ENCODE measurements at places on chromosomes 1 and 21.

- no peak overlapping the region for H3K27ac ChIP-seq
- no peak overlapping the region for H3K4me3 ChIP-seq
- DNase-seq = no peak
- no peaks in the 10 kb centered on the region for H3K36me3 ChIP-seq
- H3K27me3 ChIP-seq = peaks cover 26% of the 10 kb centered on the region
- no peaks in the 10 kb centered on the region for H3K4me1 ChIP-seq
Measured at GRCh38 chr1:223269006-223269405, 95.0 kb downstream of the SUSD4 start.

- H3K27ac ChIP-seq = no peak overlapping the region
- peaks cover 1% of the 10 kb centered on the region for H3K27me3 ChIP-seq
- no peaks in the 10 kb centered on the region for H3K36me3 ChIP-seq
- H3K4me1 ChIP-seq = no peaks in the 10 kb centered on the region
- no peak for DNase-seq
- no peak overlapping the region for H3K4me3 ChIP-seq
Measured at GRCh38 chr1:227917081-227917950, 30.4 kb downstream of the WNT9A start.

DNA sequence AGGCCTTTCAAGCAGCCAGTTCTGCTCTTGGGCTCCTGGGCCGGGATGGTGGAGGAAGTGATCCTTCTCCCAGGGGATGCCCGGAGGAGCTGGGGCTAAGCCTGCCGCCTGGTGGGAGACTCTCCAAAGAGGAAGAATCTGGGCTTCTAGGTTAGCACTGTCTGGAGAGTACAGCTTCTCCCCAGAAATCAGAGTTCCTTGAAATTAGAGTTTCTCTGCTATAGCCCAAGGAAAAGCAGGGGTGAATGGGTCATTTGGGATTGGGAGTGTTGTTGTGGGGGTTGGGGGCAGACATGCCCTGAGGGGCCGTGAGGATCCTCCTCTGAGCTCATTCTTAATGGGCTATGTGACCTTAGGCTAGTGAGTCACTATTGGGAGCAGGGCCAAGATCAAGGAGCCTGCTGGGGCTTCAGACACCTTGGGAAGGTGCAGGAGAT is 6.5 kb downstream of the LGR6 start:
- no peak overlapping the region for H3K27ac ChIP-seq
- no peak overlapping the region for H3K4me3 ChIP-seq
- peaks cover 45% of the 10 kb centered on the region for H3K27me3 ChIP-seq
- peaks cover 6% of the 10 kb centered on the region for H3K4me1 ChIP-seq

DNA sequence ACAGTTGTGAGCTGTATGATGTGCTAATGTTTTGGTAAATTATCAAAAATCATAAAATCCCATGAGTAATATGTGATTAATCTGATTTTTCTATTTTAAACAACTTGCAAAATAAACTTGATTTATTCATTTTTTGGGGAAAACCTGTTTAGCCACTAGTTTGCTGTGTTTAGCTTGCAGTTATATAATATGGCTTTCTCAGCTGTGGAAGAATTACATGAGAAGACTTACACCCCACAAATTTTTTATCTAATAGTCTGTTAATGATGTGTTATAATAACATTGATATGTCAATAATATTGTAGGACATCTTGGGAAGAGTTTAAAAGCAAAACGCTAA is 2.4 kb upstream of the ERRFI1 start:
- H3K27ac ChIP-seq = no peak overlapping the region
- no peak for DNase-seq
- peaks cover 26% of the 10 kb centered on the region for H3K27me3 ChIP-seq
- H3K36me3 ChIP-seq = peaks cover 4% of the 10 kb centered on the region
- no peak overlapping the region for H3K4me3 ChIP-seq

- peak; percentile 17 for DNase-seq
- no peaks in the 10 kb centered on the region for H3K36me3 ChIP-seq
- H3K4me3 ChIP-seq = no peak overlapping the region
- no peak overlapping the region for H3K27ac ChIP-seq
Measured at GRCh38 chr1:247487057-247487456, 29.2 kb upstream of the OR2B11 start.

DNA sequence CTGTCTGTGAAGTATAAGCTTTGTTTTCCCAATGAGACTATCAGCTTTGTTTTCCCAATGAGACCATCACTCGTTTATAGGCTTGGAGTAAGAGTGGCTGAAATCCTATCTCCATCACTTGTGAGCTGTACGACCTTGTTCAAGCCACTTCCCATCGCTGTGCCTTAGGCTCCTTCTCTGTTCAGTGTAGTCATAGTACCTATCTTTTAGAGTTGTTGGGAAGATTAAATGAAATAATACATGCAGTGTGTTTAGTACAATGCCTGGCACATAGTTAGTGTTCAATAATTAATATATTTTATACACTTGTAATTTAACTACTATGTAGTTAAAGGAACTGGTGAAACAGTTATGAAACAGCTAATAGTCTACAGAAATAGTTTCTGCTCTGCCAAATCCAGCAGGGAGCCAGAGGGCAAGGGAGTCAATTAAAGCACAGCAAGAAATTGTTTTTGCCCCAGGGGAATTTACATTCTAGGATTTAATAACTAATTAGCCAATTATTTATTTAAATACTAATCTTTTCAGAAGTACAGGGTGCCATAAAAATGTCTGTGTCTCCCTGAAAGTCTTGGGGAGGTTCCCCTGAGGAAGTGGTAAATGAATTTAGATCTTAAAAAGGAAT is 139.3 kb upstream of the HMCN1 start:
- H3K36me3 ChIP-seq = no peaks in the 10 kb centered on the region
- H3K4me3 ChIP-seq = no peak overlapping the region
- no peak overlapping the region for H3K27ac ChIP-seq
- no peaks in the 10 kb centered on the region for H3K27me3 ChIP-seq

DNA sequence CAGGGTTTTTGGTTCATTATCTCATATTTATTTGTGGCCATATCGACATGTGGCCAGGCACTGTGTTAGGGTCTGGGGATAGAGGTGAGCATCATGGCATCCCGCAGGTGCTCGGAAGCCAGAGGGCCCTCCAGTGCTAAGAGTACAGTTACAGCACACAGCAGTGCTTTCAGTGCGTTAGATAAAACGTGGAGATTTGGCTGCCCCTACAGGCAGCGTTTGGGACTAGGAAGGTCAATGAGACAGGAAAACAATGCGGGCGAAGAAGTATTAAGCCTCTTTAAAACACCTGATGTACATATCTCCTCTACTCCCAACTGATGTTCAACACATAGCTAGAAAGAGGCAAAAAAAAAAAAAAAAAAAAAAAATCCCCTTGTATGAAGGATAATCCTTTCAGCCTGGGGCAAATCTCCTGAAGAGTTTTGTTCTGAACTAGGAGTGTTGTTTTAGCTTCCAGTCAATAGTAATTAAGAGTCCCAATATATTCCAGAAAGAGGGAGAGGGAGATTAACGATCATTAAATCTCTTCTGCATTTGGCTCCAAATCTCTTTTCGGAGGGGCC is 80.1 kb downstream of the CAPZB start:
- no peak overlapping the region for H3K4me3 ChIP-seq
- no peaks in the 10 kb centered on the region for H3K27me3 ChIP-seq
- peaks cover 65% of the 10 kb centered on the region for H3K36me3 ChIP-seq
- H3K4me1 ChIP-seq = peaks cover 35% of the 10 kb centered on the region
- H3K27ac ChIP-seq = no peak overlapping the region

DNA sequence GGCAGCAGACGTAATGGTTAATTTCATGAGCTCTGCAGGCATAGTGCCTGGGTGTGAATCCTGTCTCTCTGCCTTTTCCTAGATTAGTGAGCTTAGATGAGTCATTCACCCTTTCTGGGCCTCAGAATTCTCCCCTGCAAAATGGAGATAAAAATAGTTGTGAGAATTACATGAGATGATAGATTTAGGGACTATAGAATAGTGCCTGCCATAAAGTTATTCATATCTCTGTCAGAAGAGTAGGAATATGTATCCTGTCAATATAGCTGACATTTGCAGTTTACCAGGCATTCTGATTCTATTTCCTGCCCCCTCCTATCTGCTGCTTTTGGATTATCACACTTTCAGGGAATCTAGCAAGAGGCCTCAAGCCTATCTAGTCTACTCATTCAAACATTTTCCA is 112.0 kb downstream of the PDE4B start:
- no peak for DNase-seq
- H3K4me1 ChIP-seq = no peaks in the 10 kb centered on the region
- no peak overlapping the region for H3K4me3 ChIP-seq
- peaks cover 5% of the 10 kb centered on the region for H3K27me3 ChIP-seq

DNA sequence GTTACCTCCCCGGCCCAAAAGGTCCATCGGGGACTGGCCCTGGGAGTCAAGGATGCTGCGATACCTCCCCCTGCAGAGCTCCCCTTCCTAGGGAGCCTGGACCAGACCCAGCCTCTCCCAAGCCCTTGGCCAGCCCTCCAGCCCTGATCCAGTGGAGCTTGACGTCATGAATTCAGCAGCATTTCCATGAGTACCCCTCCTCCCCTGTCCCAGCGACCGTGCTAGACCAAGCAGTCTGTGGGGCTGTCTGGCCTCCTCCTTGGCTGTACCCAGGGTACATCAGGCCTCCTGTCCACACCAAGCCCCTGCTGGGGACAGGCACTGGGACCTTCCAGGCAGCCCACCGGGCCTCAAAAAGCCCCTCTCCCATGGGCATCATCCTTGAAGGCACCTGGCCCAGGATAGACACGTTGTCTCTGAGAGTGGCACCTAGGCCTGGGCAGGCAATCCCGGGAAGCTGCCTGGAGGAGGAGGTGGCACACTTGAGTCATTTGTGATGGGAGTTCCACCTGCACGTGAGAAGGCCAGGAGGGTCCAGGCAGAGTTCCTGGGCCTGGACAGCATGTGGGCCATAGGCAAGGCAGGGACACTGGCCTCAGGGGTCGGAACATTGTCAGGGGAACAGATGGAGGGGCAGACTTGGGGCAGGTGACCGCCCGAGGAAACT is 46.4 kb downstream of the WNT9A start:
- no peaks in the 10 kb centered on the region for H3K36me3 ChIP-seq
- no peaks in the 10 kb centered on the region for H3K27me3 ChIP-seq
- no peak overlapping the region for H3K4me3 ChIP-seq
- H3K27ac ChIP-seq = no peak overlapping the region
- no peak for DNase-seq

- peak overlapping the region; percentile 53 for H3K4me3 ChIP-seq
- peaks cover 26% of the 10 kb centered on the region for H3K36me3 ChIP-seq
- H3K27ac ChIP-seq = peak overlapping the region; percentile 76
- no peaks in the 10 kb centered on the region for H3K27me3 ChIP-seq
- DNase-seq = no peak
Measured at GRCh38 chr21:46369520-46370235, 45.7 kb downstream of the PCNT start.

DNA sequence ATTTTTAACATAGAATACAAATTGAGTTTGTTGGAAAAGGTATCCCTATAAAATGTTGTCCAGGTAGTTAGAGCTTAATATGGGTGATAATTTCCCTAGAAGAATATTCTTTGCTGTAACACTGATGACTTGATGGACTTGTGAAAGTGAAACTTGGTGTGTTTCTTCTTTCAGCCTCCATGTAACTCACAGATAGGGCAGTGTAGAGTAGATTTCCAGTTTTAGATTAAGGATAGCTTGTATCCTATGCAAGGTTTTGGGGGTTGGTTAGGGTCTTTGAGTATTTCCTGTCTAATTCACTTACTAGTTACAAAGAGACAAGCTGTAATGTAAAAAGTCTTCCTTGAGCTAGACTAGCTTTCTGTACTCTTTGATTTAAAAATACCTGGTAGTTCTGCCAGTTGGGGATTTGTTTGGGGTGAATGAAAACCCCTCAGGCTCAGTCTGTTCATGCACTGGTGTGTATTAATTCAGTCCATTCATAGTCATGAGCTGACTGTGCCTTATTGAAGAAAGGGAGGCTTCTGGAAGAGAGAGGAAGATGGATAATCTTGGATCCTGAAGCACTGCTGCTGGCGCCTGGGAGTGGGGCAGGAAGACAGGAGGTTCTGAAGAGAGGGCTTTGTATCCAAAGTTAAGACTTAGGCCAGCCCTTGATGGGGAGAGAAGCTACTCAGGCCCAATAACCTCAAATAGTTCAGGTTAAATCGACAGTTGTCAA is 83.6 kb downstream of the CAMTA1 start:
- no peaks in the 10 kb centered on the region for H3K27me3 ChIP-seq
- H3K36me3 ChIP-seq = peaks cover 11% of the 10 kb centered on the region
- peaks cover 33% of the 10 kb centered on the region for H3K4me1 ChIP-seq
- H3K4me3 ChIP-seq = no peak overlapping the region
- DNase-seq = no peak

GRCh38 chr1:12422488-12422887 is 192.7 kb downstream of the VPS13D start:
- DNase-seq = no peak
- no peak overlapping the region for H3K4me3 ChIP-seq
- H3K36me3 ChIP-seq = peaks cover 61% of the 10 kb centered on the region
- H3K27ac ChIP-seq = peak overlapping the region; percentile 9
- peaks cover 24% of the 10 kb centered on the region for H3K4me1 ChIP-seq
- H3K27me3 ChIP-seq = no peaks in the 10 kb centered on the region

GRCh38 chr1:223231581-223231980 is 88.5 kb upstream of the TLR5 start:
- no peak for DNase-seq
- no peak overlapping the region for H3K27ac ChIP-seq
- no peaks in the 10 kb centered on the region for H3K4me1 ChIP-seq
- H3K4me3 ChIP-seq = no peak overlapping the region
- H3K27me3 ChIP-seq = peaks cover 12% of the 10 kb centered on the region

GRCh38 chr1:72649211-72649888 is 367.0 kb upstream of the NEGR1 start:
- no peaks in the 10 kb centered on the region for H3K36me3 ChIP-seq
- no peak for DNase-seq
- no peaks in the 10 kb centered on the region for H3K27me3 ChIP-seq
- H3K27ac ChIP-seq = no peak overlapping the region
- H3K4me3 ChIP-seq = no peak overlapping the region
- H3K4me1 ChIP-seq = no peaks in the 10 kb centered on the region

- no peak for DNase-seq
- H3K4me1 ChIP-seq = no peaks in the 10 kb centered on the region
- H3K27me3 ChIP-seq = peaks cover 6% of the 10 kb centered on the region
- H3K27ac ChIP-seq = no peak overlapping the region
- H3K36me3 ChIP-seq = no peaks in the 10 kb centered on the region
Measured at GRCh38 chr1:217921126-217921904, 290.2 kb downstream of the SPATA17 start.

GRCh38 chr1:2404142-2404889 is 8.0 kb downstream of the PEX10 start:
- H3K4me1 ChIP-seq = peaks cover 9% of the 10 kb centered on the region
- H3K27me3 ChIP-seq = no peaks in the 10 kb centered on the region
- H3K36me3 ChIP-seq = peaks cover 47% of the 10 kb centered on the region
- H3K4me3 ChIP-seq = no peak overlapping the region

DNA sequence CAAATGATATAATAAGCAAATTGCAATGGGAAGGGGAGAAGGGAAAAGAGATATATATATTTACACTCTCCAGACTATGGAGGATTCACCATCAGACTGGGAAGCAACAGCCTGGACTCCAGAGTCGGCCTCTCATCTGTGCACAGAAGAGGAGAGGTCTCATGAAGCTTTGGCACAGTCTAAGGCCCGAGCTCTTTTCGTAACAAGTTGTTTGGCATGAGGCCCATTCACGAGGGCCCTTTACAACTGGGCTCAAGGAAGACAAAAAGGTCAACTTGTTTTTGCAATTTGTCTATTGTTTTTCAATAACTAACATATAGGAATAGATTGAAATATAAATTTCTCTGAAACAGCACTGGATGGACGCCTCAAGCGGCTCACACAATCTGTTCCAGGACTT is 66.7 kb upstream of the AJAP1 start:
- no peaks in the 10 kb centered on the region for H3K4me1 ChIP-seq
- no peak overlapping the region for H3K27ac ChIP-seq
- DNase-seq = no peak
- H3K27me3 ChIP-seq = peaks cover 41% of the 10 kb centered on the region
- no peaks in the 10 kb centered on the region for H3K36me3 ChIP-seq

Data from stimulated activated naive B cell treated with anti-CD40 and anti-IgM and Interleukin-4, amounts not matched to agents 10 μg/mL and 1 μg/mL and 100 μg/mL, for 72 hours (primary cell).